ENCODE measurements at places on chromosomes 2 and 18.

DNA sequence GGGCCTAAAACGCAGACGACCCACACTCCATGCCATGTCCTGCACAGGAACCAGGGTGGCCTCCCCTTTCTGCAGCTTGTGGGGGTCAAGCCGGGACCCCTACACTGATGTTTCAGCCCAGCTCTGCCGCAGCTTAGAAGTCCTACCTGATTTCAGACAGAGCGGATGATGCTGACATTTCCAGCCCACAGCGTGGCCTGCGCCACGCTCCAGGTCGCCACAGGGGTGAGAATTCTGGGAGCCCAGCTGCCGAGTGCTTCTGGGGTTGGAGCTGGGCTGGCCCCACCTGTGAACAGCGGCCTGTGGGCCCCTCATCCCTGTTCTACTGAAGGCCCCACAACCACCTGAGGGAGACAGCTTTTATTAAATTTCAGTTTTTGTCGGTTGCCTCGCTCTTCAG, 77.2 kb downstream of the NFATC1 start:
- no peak for DNase-seq

DNA sequence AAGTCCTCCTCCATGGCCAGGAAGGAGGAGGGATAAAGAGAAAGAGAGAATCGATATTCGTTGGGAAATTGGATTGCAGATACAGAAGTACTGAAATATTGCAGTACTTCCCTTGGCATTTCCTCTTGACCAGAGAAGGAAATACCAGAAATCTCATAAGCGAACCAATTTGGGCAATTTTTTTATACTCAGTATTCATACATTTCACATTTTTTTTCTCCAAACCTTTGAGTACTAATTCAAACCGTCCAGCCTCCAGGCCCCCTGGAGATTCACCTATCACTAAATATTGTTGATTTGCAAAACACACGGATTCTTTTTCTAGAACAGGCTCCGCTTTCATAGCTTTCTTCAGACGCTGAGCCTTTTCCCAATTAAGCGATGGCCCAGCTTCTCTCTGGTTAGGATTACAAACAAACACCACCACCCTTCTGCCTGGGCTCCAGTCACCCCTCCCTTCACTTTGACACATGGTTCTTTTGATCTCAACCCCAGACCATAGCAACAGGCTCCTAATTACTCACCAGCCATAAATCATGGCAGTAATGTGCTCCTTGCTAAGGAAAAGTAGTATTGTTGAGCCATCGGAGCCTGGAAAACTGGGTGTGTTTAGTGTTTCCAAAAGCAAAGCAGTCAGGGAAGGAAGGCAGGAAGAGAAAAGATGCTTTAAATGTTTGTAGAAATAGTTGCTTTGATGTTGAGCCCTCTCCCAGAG, 138.4 kb upstream of the CCDC68 start:
- no peak for DNase-seq

GRCh38 chr18:10588975-10589374, 63.1 kb downstream of the NAPG start:
- no peak for DNase-seq

- no peak for DNase-seq
Observed at GRCh38 chr2:119025762-119026351, 83.9 kb downstream of the MARCO start.

DNA sequence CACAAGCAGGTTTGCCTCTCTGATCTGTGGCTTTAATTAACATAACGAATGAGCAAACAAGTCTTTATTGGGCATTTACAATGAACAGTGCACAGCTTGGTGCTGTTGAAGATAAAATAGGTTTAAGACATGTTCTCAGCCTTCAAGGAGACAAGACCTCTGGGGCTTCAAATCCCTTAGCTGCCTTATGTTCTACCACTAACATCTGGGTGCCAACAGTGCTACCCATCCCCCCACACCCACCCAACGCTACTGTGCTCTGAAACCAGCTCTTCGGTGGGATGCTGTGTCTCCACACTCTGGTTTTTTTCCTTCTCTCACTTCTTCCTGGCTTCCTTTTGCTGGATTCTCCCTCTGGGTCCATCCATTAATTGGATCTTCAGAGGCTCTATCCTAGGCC, 14.1 kb upstream of the B3GNT2 start:
- DNase-seq = no peak

GRCh38 chr2:240593026-240593702, 6.6 kb downstream of the CAPN10 start:
- no peak for DNase-seq

DNA sequence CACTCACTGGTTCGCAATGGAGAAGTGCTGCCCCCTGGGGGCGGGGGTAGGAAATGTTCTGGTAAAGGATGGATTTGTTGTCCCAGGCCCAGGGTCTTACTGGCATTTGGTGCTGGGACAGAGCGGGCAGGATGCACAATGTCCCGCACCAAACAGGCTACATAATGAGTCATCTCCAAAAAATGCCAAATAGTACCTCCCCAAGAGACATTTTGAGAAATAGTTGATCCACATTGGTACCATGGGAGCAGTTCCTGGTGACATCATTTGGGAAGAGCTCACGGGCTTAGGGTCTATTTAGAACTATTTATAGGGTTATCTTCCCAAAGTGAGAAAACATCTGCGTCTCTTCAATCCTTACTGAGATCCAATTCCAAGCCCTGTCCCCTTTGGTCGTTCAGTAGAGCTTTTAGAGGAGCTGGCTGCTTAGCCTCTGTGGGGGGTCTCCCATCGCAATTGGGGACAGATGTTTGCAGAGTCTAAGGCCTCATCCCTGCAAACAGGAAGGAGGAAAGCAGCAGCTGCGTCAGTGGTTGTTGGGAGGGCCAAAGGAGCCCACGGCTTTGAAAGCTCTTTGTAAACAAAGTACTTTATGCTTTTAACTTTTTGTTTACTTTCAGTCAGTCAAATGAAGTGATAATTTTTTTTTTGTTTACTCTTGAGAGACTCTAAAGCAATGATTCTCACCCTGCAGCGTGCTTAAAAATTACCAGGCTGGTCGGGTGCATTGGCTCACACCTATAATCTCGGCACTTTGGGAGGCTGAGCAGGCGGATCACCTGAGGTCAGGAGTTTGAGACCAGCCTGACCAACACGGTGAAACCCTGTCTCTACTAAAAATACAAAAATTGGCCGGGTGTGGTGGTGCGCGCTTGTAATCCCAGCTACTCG, 49.3 kb downstream of the GREB1 start:
- peak; percentile 54 for DNase-seq
